Kidney (tissue), 22 donors: ENCODE measurements at places on chromosomes 13 and 19. TPM values are rescaled to one million over a fixed set of nuclear protein-coding genes. Genes with fewer than 3 reads are reported as not detected.
A peak's percentile ranks its signal among the peaks of the same experiment; 100 is the strongest.

GRCh38 chr19:48870048-48870447, 1.6 kb upstream of the PLEKHA4 start:
- H3K27me3 ChIP-seq: no peaks in the 10 kb centered on the region
- H3K36me3 ChIP-seq: no peaks in the 10 kb centered on the region
- H3K4me1 ChIP-seq: peaks cover 5% of the 10 kb centered on the region
- no peak for DNase-seq
- no peak overlapping the region for H3K27ac ChIP-seq

DNA sequence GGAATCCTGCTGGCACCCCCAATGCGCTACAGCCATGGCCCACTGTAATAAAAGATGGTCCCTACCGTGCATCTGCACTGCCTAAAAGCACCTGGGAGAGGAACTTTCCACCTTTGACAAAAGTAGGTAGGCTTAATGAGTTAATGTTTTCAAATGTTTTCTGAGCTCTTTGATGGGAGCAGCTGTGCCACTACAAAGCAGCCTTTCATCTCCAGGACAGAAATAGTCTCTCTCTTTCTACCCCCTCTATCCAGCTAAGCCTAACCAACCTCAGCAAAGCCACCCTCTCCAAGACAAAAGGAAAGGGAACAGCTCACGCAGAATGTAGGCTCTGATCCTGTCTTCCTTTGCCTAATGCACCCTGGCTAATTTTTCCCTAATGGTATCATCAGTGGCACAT, 560.2 kb downstream of the UQCRFS1 start:
- DNase-seq: no peak
- no peaks in the 10 kb centered on the region for H3K36me3 ChIP-seq
- no peak overlapping the region for H3K27ac ChIP-seq

MBD3L2 gene
- not detected for polyA plus RNA-seq

ADAMTSL5 gene
- 1.4 TPM for polyA plus RNA-seq

C19orf47 gene
- 13.0 TPM for polyA plus RNA-seq

DNA sequence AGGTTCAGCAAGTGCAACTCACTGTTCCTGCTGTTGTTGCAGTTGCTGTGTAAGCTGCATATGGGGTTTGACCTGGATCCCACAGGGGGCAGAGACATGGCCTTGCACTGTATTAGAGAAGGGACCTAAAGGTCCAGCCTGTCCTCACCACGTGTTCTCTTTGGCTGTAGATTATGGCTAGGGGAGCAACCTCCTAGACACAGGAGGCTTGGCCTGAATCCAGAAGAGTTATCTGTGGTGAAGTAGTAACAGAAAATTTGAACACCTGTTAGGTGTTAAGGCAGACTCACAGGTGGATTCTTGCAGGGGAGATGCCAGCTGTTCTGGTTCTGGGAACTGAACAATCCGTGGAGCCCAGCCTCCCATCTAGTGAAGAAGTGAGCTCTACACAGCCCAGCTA, 3.4 kb upstream of the CYP4F11 start:
- peaks cover 4% of the 10 kb centered on the region for H3K27me3 ChIP-seq
- no peak for DNase-seq
- no peaks in the 10 kb centered on the region for H3K4me1 ChIP-seq
- H3K27ac ChIP-seq: no peak overlapping the region
- no peak overlapping the region for H3K4me3 ChIP-seq

DNA sequence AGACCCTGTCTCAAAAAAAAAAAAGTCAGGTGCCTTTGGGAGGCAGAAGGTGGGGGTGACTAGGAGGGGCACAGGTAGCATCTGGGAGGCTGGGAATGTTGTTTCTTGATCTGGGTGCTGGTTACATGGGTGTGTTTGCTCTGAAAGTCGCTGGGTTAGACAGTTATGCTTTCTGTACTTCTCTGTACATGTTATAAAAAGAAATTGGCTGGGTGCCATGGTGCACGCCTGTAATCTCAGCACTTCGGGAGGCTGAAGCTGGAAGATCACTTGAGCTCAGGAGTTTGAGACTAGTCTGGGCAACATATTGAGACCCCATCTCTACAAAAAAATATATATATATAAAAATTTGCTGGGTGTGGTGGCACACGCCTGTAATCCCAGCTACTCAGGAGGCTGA, 15.1 kb downstream of the NOSIP start:
- H3K4me3 ChIP-seq: no peak overlapping the region
- no peak for DNase-seq
- H3K4me1 ChIP-seq: no peaks in the 10 kb centered on the region
- H3K27me3 ChIP-seq: no peaks in the 10 kb centered on the region
- no peaks in the 10 kb centered on the region for H3K36me3 ChIP-seq

LRP3 gene
- 13.9 TPM for polyA plus RNA-seq

DNA sequence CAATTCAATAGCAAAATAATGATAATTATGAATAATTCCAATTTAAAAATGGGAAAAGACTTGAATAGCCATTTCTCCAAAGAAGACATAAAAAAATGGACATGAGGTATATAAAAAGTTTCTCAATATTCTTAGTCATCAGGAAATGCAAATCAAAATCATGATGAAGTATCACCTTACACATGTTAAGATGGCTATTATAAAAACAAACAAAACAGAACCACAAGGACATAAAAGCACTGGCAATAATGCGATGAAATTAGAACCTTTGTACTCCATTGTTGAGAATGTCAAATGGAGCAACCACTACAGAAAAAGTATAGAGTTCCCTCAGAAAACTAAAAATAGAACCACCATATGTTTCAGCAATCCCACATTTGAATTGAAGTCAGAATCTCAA, 1186.1 kb downstream of the SLITRK5 start:
- no peaks in the 10 kb centered on the region for H3K4me1 ChIP-seq
- no peaks in the 10 kb centered on the region for H3K27me3 ChIP-seq
- DNase-seq: no peak
- H3K27ac ChIP-seq: no peak overlapping the region

- H3K4me1 ChIP-seq: no peaks in the 10 kb centered on the region
- H3K27me3 ChIP-seq: no peaks in the 10 kb centered on the region
- no peak overlapping the region for H3K4me3 ChIP-seq
- H3K27ac ChIP-seq: no peak overlapping the region
Measured at GRCh38 chr13:21917086-21918015, 246.5 kb downstream of the FGF9 start.

- no peak overlapping the region for H3K27ac ChIP-seq
- H3K36me3 ChIP-seq: no peaks in the 10 kb centered on the region
- DNase-seq: no peak
- H3K4me3 ChIP-seq: no peak overlapping the region
- H3K27me3 ChIP-seq: no peaks in the 10 kb centered on the region
- no peaks in the 10 kb centered on the region for H3K4me1 ChIP-seq
Measured at GRCh38 chr13:44652962-44653660, 77.0 kb upstream of the TSC22D1 start.

CATSPERD gene
- not detected for polyA plus RNA-seq

PALM3 gene
- 45.8 TPM for polyA plus RNA-seq

GPALPP1 gene
- polyA plus RNA-seq: 9.2 TPM

- no peak overlapping the region for H3K27ac ChIP-seq
- no peak overlapping the region for H3K4me3 ChIP-seq
- peak; percentile 83 for DNase-seq
- no peaks in the 10 kb centered on the region for H3K27me3 ChIP-seq
Measured at GRCh38 chr19:4322942-4323665, 15.5 kb downstream of the STAP2 start.

ZNF723 gene
- polyA plus RNA-seq: not detected

FAM216B gene
- polyA plus RNA-seq: not detected

DNA sequence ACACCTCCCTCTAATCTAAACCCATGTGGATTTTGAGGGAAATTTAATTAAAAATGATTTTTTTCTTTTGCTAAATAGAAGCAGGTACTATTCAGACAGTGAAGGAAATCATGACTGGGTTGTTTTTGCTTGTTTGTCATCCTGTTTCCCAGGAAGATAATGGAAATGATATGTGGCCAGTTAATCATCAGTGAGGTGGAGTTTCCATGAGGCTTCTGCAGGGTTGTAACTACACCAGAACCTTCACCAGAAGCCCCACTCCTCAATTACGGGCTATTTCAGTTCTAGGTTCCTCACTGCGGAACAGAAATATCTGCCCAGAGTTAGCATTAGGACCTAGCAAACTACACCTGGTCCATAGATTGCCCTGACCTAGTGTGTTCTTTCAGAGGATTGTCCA, 394.0 kb downstream of the DLEU7 start:
- no peak for DNase-seq
- no peak overlapping the region for H3K4me3 ChIP-seq
- no peaks in the 10 kb centered on the region for H3K27me3 ChIP-seq
- H3K4me1 ChIP-seq: no peaks in the 10 kb centered on the region
- no peak overlapping the region for H3K27ac ChIP-seq

- peak overlapping the region; percentile 13 for H3K4me3 ChIP-seq
- H3K4me1 ChIP-seq: no peaks in the 10 kb centered on the region
- no peaks in the 10 kb centered on the region for H3K36me3 ChIP-seq
- H3K27me3 ChIP-seq: no peaks in the 10 kb centered on the region
Measured at GRCh38 chr19:18469069-18469846, 31.3 kb upstream of the ISYNA1 start.

TICAM1 gene
- 9.9 TPM for polyA plus RNA-seq

DNA sequence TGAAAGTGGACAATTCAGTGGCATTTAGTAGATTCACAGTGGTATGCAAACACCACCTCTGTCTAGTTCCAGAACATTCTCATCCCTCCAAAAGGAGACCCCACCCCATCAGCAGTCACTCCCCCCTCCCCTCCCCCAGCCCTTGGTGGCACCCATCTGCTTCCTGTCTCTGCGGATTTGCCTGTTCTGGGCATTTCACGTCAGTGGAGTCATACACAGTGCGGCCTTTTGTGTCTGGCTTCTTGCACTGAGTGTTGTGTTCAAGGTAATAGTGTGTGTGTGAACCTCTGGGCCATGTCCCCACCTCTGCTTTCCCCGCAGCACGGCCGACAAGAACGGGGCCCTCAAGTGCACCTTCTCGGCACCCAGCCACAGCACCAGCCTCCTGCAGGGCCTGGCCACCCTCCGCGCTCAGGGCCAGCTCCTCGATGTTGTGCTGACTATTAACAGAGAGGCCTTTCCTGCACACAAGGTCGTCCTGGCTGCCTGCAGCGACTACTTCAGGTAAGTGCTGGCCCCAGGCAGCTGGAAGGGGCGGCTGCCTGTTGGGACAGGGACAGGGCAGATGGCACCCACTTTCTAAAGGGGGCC, 19.4 kb upstream of the CRTC1 start:
- no peak overlapping the region for H3K27ac ChIP-seq
- no peaks in the 10 kb centered on the region for H3K4me1 ChIP-seq
- no peaks in the 10 kb centered on the region for H3K27me3 ChIP-seq
- H3K4me3 ChIP-seq: no peak overlapping the region
- no peaks in the 10 kb centered on the region for H3K36me3 ChIP-seq
- no peak for DNase-seq

DNA sequence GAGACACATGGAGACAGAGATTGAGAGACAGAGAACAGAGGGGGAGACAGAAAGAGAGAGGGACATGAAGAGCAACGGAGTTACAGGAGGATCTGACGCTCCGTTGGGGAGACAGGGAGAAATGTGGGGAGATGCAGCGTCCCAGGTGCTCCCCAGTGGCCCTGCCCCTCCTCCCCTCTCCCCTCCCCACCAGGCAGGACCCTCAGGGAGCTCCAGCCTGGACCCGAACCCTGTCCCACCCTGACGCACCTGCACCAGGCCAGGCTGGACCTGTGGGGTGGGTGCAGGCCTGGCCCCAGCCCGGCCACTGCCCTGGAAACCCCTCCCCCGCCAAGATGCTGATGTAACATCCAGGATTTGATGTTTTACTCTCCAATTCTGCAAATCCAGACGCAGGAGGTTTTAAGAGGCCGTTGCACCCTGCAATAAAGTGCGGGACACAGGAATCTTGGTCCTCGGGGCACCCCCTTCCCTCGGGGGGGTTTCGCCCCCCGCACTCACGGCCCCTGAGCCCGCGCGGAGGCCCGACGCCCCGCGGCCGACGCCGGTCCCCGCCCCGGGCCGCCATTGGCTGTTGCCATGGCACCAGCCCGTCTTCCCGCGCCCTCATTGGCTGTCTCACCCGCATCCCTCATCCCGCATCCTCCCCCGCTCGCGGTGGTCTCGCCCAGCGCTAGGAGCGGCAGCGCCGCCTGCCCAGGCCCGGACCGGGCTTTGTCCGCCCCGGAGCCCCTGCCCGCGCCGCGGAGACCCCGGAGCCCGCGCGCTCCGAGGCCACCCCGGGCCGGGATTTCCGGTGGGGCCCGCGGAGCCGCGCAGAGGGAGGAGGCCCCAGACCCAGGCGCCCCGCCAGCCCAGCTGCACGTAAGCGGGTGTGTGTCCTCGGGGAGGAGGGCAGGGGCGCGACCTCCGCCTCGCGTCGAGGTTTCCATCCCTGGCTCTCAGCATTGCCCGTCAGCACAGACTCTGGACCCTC, at the start of gene APC2:
Gene APC2 (plus strand): TSS at position 655 of the 976 bp plus-strand sequence. CDS start 2,881 bp downstream, outside the sequence.
- no peaks in the 10 kb centered on the region for H3K36me3 ChIP-seq
- no peak for DNase-seq
- H3K4me1 ChIP-seq: no peaks in the 10 kb centered on the region
- H3K27ac ChIP-seq: no peak within 1 kb of the TSS
- peaks cover 25% of the 10 kb centered on the region for H3K27me3 ChIP-seq

- H3K4me3 ChIP-seq: no peak overlapping the region
- no peak overlapping the region for H3K27ac ChIP-seq
- DNase-seq: no peak
Measured at GRCh38 chr13:77412860-77413259, 86.0 kb upstream of the MYCBP2 start.

LRRC4B gene
- polyA plus RNA-seq: 2.6 TPM

- no peaks in the 10 kb centered on the region for H3K4me1 ChIP-seq
- H3K36me3 ChIP-seq: no peaks in the 10 kb centered on the region
- H3K27me3 ChIP-seq: no peaks in the 10 kb centered on the region
- no peak overlapping the region for H3K4me3 ChIP-seq
- no peak for DNase-seq
Measured at GRCh38 chr19:47657719-47658118, 48.8 kb downstream of the BICRA start.

IZUMO1 gene
- polyA plus RNA-seq: not detected

- H3K4me3 ChIP-seq: no peak overlapping the region
- H3K27ac ChIP-seq: no peak overlapping the region
- H3K27me3 ChIP-seq: no peaks in the 10 kb centered on the region
- H3K4me1 ChIP-seq: no peaks in the 10 kb centered on the region
- no peak for DNase-seq
Measured at GRCh38 chr13:42420304-42420703, 148.4 kb downstream of the AKAP11 start.

DNA sequence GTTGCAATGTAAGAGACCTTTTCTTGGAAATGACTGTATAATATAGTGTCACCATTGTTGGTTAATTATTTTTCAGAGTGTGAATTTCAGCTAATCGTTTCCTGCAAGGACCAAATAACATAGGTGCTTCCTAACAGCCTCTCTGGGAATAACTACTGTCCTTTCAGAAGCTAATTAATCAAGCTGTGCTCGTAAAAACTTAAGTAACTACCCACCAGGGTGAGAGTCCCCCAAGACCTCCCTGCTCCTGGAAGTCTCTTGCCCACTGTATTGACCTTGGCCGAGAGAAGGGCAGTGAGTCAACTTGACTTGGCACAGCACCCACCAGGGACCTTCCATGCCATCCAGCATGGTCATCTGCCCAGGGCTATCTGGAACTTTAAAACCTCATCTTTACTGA, 50.3 kb downstream of the UQCRFS1 start:
- no peaks in the 10 kb centered on the region for H3K36me3 ChIP-seq
- H3K4me1 ChIP-seq: no peaks in the 10 kb centered on the region
- H3K27me3 ChIP-seq: no peaks in the 10 kb centered on the region

FRY gene
- 21.8 TPM for polyA plus RNA-seq
